ENCODE measurements at places on chromosomes 5 and 9.
A peak's percentile ranks its signal among the peaks of the same experiment; 100 is the strongest.

DNA sequence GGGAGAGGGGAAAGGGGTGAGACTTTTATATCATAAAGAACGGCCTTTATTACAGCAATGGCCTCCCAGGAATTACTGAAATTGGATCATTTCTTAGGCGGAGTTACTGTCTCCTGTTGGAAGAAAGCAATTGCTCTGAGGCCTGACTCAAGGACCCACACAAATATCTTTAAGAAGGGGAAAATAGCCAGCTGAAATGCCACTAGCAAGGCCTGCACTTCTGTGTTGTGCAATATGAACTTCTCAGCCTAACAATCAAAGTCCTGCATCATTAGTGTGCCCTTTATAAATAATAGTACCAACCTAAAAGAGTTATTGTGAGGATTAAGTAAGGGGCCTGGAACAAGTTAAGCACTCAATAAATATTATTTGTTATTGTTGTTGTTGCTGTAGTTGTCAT lies 30.1 kb upstream of the TRIM32 start:
- ATAC-seq = no peak

DNA sequence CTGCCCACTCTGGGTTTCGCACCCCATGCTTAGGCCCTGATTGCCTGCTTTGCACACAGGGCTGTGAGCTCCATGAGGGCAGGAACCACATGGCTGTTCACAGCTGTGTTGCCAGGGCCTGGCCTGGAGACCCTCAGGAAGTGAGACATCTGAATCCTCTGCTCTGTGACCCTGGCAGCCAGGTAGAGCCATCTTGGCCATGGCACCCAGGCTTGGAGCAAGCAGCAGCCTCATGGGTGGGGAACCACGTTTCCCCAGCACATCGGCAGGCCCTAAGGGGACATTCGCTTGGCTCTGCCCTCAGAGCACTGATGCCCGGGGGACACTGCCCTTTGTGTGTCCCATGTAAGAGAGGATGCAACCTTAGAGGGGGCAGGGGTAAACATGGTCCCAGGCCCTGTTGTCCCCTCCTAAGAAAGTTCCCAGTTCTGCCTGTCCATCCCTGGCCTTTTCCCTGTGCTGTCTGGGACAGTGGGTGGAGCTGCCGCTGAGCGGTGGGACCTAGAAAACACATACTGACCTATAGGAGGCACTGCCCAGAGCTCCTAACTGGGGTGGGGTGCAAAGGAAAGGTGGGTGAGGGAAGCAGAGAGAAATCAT lies 144.1 kb upstream of the IER5L start:
- ATAC-seq = no peak

GRCh38 chr5:138874771-138875551 lies at the start of gene LRRTM2:
LRRTM2 (minus strand) TSS chr5:138875335; CDS start chr5:138874911, 424 bp downstream.
- ATAC-seq = peak; percentile 25

GRCh38 chr9:123377211-123377971 lies 21.4 kb downstream of the CRB2 start:
- ATAC-seq = peak; percentile 43

GRCh38 chr9:71115448-71115975 lies 5.9 kb downstream of the TRPM3 start:
- ATAC-seq = no peak

DNA sequence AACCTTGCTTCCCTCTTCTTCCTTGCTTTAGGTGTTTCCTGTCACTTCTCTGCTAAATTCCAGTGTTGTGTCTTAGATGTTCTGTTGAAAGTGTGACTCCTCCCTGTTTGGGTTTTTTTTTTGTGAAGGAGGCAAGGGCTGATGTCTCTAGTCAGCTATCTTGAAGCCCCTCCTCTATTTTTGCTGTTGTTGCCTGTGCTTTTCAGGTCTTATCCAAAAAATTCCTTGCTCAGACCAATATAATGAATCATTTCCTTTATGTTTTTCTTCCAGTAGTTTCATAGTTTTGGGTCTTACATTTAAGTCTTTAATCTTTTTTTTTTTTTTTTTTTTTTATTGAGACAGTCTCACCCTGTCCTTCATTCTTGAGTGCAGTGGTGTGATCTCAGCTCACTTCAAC lies 22.3 kb downstream of the RIC1 start:
- no peak for ATAC-seq

- ATAC-seq = no peak
These were observed 17.5 kb downstream of the ZNF608 start for GRCh38 chr5:124728968-124729332.

GRCh38 chr5:130975299-130975698 lies 189.8 kb downstream of the HINT1 start:
- no peak for ATAC-seq

DNA sequence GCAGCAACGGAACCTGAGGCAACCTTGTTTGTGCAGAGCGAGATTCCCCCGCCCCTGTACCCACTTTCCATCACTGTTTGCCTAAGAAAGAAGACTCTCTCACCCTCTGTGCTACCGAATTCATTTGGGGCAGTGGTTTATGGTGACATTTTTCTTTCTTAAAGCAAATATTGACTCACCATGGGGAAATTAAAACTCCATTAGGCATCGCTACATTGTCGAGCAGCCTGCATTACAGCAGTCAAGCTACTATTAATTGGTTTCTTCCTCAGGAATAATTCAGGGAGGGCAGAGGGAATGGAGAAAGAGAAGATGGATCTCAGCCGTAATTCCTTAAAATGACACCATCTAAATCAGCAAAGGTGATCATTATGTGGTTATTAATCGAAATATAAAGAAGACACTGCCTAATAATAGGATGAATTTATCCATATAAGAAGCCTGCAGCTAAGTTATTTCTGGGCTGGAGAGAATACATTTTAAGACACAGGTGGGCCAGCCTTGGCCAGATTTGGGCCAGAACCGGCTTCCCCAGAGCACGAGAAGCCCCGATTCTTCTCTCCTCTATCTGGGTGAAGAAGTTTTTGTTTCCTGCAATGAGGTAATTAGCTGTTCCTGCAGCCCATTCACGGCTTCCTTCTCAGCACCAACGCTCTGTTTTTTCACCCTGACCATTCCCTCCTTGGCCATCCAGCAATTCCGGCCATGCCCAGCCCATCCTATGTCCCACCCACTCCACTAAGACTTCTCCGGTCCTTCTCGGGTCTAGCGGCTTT lies 16.8 kb downstream of the CFAP77 start:
- no peak for ATAC-seq

All from esophagus mucosa (tissue), 1 donor.